Fibroblast of the conjunctiva (primary cell): ENCODE measurements at places on chromosomes 2 and 18.
A peak's percentile ranks its signal among the peaks of the same experiment; 100 is the strongest.

- no peak for DNase-seq
These were observed 286.2 kb downstream of the ZNF516 start for GRCh38 chr18:76208678-76209306.

GRCh38 chr2:45759310-45759851, 107.9 kb downstream of the PRKCE start:
- no peak for DNase-seq

- no peak for DNase-seq
These were observed 170.6 kb upstream of the FIGN start for GRCh38 chr2:163906410-163906809.

- DNase-seq = no peak
These were observed 15.7 kb upstream of the DARS1 start for GRCh38 chr2:136001131-136001530.

DNA sequence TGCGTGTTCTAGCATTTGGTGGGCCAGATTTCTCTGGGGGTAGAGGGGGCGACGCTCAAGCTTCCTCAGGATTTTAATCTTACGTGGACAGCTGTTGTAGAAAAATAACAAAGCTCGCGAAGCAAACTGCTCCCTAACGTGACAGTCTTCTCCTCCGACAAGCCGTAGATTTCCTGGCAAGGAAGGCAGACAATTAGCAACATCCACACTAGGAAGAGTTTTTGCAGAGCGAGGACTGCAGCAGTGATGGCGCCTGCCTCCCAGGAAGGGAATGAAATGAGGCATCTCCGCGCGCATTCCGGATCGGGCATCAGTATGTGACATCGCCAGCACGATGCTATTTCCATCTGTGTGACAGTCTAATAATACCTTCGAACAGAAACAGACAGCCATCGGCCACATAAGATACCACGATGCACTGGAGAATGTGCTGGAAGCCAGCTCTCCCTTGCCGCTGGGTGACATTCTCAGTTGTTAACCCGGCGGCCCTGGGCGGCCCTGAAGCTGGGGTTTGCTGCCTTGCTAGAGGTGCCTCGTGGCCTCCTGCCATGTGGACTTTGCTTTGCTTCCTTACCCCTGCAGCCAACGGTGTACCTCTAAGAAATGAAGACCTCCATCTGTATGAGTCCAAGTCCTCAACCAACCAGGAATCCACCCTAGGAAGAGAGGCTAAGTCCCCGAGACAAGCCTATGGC, 101.8 kb upstream of the AGAP1 start:
- DNase-seq = no peak

DNA sequence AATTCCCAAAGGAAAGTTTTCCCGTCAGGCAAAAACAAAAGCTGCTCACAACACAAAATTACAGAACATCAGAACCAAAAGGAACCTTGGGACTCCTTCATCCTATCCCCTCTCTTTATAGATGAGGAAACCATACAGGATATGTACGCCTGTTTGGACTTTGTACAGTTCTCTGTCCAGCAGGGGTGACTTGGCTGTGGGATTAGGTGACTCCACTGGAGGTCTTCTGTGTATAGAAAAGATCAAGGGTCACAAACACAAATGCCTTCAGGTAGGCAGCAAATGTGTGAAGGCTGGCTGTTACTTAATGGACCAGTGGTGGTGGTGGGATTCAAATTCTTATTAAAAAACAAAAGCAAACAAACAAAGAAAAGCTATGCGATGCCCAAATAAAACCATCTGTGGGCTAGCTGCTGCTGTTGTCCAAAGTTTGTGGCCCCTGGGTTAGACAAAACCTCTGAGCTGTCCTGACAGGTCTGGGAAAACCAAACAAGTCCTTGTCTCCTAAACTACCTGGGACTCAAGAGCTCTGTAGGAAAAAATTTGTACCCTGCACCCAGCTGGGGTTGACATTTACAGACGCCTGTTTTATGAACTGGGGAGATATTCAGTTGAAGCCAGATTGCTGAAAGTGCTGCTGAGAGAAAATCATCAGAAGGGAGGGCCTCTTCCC, 1.3 kb upstream of the CEP68 start:
- DNase-seq = no peak

GRCh38 chr2:17163638-17164037, 354.6 kb downstream of the RAD51AP2 start:
- no peak for DNase-seq

DNA sequence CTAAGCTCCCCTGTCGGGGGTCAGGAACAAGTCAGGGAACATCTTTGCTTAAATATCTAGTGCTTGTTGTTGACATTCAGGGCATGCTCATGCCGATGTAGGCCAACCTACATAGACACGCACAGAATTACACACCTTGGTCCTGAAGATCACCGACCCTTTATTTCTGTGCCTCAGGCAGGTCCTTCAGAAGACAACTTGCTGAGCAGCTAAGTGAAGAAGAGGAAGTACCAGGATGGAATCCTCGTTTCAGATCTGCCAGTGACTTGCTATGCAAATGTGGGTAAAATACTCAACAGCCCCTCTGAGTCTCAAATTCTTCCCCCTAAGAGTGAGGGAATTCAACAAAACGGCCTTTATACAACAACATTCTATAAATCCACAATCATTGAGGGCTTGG, 494.7 kb downstream of the BCL11A start:
- no peak for DNase-seq

GRCh38 chr2:60483401-60483800, 70.1 kb downstream of the BCL11A start:
- peak; percentile 77 for DNase-seq

GRCh38 chr2:163877316-163877715, 141.5 kb upstream of the FIGN start:
- DNase-seq = no peak

DNA sequence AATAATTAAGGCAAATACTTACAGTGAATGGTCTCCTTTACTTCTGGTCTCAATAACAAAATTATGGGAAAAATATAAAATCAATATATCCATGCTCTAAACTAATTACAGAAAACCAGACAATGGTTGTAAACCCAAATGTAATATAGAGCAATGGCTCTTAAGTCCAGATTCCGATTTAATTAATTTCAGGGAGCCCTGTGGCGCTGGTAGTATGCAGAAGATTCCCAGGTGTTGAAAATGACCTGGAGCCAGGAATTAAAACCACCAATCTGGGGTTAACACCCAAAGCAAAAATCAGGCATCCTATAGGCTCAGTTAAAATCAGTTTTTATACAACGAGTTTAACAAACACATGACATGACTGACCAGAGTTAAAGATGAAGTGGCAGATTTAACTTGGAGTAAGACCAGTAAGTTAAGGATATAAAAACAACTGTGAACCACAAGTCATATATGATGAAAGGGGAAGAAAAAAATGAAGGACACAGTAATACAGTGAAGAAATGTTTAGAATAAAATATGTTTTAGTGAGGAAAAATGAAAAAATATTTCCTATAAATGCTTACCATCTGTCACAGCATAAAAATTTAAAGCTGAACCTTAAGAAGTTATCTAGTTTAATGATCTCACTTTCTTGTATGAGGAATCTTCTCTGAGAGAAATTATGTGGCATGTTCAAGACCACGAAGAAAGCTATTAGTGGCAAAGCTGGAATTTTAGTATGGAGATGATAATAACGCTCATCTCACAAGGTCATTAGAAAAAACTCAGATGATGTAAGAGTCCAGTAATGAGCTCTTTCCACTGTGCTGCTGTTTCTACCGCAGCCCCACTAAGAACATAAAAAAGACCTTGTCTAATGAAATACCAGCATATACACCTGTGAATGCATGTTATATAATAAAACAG, 45.8 kb upstream of the FLACC1 start:
- peak; percentile 21 for DNase-seq

DNA sequence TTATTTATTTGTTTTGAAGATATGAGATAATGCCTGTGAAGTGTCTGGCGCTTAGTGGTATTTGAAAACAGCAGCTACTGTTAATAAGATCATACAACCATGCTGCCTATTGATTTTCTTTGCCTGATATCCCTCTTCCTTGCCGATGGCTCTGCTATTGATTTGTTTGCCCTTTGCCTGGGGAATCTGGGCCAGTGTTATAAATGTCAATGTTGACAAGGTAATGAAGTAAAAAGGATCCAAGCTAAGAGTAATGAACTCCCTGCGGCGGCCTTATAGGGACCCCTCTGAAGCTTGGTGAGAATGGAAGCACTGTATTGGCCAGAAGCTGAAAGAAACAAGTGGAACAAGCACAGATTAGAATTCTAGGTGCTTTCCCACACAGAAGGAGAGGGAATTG, 854.6 kb downstream of the CNTNAP5 start:
- no peak for DNase-seq

DNA sequence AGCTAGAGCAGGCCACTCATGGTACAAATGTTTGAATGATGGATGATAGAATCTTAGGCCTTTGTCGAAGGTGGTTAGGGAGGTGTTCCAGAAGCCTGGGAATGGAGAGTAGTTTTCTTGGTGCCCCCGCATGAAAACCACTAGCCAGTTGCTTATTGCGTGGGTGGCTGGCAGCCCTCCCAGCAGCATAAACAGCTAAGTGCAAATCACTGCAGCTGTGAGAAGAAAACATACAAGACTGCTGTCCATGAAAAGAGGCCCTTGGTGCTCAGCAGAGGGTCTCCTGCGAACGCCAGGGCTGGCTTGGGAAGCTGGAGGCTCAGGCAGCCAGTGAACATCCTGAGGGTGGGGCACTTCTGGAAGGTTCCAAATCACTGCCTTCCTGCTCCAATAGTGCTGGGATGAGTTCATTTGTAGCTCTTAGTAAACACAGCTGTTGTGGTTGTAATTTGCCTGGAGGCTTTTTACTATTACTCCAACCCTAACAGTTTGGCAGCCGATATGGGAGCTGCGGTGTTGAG, 118.8 kb downstream of the MGAT5 start:
- DNase-seq = peak; percentile 74

DNA sequence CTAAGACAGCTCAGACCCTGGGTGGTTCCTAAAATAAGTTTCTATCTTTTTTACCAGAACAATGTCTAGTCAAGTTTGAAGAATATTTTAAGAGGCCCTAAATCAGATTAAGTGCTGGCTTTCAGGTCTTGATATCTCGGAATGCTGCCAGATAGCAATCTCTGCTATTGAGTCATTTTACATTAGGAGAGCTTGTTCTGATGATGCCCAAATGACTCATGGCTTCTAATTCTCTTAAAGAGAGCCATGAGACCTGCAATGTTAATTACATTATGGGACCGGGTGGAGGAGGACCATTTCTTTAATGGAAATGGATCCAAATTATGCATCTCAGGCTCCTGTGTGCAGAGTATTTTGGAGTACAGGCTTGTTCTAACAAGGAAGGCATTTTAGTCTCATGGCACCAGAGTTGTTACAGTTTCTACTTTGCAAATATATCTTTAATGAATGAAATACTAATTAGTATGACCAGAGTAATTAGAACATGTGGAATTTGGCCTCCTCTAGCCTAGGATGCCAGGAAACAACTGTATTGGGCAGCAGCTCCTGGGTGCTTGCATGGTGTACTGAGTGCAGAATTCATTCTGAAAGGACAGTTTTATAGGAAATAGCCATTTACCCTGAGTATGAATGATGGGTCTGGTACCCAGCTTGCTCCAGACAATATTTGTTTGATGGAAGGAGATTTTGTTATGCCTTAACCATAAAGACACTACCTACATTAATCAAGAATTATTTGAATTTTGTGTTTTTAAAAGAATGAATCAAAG, 94.0 kb upstream of the SULT1C3 start:
- DNase-seq = no peak

DNA sequence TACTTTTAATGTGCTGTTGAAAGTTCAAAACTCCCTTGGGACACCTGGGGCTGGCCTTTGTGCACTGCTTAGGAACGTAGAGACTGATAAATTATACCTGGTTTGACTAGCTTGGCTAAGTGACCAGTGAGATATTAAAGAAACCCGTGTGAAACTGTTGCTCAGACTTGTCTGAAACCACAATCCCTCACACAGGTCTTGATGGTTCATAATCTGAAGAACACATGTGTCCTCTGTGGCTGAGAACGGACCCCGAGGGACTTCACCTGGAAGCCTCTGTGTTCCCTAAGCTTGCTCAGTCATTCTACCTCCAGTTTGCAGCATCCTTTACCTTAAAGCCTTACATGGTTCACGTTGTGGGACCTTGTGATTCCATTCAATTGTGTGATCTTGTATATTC, 218.8 kb downstream of the CBLN2 start:
- no peak for DNase-seq

- DNase-seq = peak; percentile 40
These were observed 95.7 kb upstream of the SLC39A10 start for GRCh38 chr2:195561116-195561921.

DNA sequence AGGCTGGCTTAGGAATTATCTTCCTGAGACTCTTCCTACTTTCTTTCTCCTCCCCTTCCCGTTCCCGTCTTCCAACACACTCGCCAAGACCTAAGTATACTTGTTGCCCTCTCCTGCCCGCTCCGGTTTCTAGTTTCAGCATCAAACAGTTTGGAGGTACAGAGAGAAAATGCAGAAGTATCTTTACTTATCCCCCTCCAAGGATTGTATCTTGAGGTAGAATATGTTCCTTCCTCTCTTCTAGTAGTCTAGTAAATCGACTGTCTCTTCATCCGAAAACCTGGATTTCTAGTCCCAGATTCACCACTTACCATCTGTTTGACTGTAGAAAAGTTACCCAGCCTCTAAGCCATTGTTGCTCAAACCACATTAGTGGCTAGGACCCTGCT, 755 bp downstream of the EIF4E2 start:
- no peak for DNase-seq

GRCh38 chr2:58851598-58851997, 610.5 kb upstream of the FANCL start:
- DNase-seq = no peak

DNA sequence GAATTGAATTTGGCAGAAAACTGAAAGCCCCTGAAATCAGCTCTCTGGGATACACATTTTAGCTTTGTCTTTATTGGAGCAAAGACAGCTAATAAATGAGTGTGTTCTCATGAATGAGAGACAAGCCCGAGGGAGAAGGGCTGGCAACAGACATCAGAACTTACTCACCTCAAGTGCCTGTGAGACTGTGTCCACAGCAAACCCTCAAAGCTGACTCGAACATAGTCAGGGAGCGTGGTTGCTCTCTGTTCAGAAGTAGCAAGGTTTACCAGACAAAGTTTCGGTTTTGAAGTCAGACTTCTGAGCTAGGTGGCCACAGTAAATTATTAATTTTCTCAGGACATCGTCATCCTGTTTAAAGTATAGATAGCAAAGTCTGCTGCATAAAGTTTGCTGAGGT, 207.9 kb downstream of the CMPK2 start:
- DNase-seq = no peak

DNA sequence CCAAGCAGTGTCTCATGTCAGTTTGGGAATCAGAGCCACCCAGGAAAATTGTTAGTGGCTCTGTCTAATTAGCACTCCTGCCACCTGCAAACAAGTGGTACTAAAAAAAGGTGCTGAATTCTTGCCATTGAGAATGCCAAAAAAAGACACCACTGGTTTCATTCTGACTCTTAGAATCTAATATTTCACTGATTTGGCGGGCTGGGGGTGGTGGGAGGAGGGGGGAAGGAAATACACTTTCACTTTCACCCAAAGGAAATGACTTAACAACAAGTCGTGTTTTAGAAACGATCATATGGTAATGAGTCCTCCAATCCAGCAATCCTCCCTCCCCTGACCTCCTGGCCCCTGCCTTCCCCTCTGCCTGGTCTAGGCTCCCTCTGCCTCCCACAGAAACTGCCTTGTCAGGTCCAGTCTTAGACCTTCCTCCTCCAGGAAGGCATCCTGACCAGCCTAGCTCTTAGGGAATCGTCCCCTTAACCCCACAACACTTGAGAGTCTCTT, 4.4 kb upstream of the KLHL29 start:
- no peak for DNase-seq
